ENCODE measurements at places on chromosomes 6 and 20.

DNA sequence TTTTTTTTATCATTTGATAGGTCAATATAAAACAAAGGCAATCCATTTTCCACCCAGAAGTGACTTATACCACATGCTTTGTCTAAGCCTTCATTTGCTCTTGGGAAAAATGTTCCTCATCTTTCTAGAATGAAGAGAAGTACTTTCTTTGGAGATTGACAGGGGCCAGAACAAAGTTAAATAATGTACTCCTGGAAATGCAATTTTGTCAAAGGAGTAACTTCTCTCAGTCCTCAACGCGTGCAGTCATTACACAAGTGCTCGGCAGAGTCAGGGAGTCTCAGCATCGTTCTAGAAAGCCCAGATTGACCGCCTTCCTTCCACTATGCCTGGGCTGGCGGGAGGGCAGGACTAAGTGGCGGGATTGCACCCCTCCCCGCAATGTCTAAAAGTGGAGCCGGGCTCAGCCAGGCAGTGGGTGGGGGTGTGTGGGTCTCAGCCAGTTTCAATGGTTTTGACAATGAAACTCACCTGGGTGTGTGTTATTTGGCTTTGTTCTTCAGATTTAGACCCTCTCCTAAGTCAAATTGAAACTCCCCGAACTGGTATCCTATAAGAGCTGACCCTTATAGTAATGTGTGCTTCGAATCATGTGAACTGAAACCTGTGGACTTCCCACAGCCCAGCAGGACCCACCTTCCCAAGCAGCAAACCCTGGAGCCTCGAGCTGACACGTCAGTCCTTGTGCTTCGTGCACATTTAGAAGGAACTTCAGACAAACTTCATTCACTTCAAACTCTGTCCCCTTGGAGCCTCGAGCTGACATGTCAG is 63.2 kb upstream of the DUSP22 start:
- no peak for DNase-seq

GRCh38 chr6:84867521-84867920 is 103.1 kb upstream of the TBX18 start:
- no peak for DNase-seq

GRCh38 chr6:163133017-163133416 is 281.5 kb upstream of the QKI start:
- no peak for DNase-seq

GRCh38 chr20:45413479-45413878 is 2.5 kb upstream of the PIGT start:
- DNase-seq: no peak

- DNase-seq: no peak
These were observed 48.2 kb downstream of the GMDS start for GRCh38 chr6:2197177-2197671.

- DNase-seq: no peak
These were observed 175.1 kb downstream of the JARID2 start for GRCh38 chr6:15420959-15421438.

DNA sequence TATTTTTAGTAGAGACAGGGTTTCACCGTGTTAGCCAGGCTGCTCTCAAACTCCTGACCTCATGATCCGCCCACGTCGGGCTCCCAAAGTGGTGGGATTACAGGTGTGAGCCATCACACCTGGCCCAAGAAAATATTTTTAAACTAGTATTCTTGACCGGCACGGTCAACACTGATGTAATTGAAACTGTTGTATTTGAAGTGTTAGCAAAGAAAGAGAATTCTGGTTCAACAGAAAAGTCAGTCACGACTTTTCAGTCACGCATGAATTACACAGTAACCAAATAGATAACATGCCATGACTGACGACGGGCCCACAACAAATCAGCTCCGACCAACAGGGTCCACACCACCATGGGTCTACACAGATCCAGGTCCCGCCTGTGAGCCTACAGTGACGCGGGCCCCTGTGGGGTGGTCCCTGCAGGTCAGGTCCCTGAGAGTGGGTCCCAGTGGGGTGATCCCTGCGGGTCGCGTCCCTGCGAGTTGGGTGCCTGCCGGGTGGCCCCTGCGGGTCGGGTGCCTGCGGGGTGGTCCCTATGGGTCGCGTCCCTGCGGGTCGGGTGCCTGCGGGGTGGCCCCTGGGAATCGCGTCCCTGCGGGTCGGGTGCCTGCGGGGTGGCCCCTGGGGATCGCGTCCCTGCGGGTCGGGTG is 1.0 kb downstream of the GMEB2 start:
- DNase-seq: peak; percentile 33

DNA sequence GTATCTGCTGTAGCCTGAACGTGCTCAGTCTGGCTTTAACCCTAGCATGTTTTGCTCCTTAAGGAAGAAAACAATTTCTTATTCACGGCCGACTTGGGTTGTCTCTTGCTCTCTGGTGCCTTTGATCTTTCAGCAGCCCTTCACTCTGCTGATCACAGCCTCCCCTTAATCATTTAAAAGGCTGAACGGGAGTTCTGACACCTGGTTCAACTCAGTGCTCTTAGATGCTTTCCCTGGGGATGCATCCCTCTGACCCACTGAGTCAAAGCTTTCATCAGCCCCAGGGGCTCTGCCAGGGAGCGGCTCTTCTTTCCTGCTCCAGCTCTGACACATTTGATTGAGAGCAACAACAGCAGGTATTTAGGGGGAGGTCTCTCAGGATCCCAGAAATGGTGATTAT is 79.0 kb upstream of the FYN start:
- DNase-seq: no peak

GRCh38 chr6:5335020-5335419 is 73.7 kb downstream of the FARS2 start:
- no peak for DNase-seq

DNA sequence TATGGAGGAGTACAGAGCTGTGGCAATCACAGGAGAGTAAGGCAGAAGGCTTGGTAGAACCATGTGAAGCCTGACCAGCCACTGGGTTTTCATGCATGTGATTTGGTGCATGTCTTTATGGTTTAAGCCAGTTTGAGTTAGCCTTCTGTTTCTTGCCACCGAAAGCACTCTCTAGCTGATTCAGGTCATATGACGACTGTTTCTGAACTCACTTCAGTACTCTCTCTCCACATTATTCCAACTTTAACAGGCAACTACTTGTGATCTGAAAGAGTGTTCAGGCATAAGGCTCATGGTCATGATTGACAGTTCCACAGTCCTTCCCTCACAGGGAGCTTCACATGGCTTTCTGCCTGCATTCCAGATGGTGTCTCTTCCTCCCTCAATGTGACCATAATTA is 63.3 kb upstream of the TAB2 start:
- no peak for DNase-seq

DNA sequence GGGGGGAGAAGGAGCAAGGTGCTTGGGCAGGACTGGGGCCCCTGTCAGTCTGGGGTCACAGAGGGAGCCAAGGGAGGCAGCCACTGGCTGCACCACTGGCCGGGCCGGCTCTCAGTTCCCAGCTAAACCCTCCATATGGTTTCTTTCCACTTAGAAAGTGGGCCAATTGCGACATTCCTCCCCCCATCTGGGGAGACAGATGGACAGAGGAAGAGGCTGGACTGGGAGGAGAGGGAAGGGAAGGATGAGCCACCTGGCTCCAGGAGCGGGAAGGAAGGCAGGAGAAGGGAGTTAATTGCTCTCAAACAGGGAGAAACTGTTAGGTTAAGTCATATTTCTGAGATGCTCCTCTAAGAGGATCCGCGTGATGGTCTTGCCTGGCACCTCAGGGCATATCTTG is 82.2 kb downstream of the GRM4 start:
- DNase-seq: no peak

GRCh38 chr6:93407186-93407585 is 12.2 kb downstream of the EPHA7 start:
- no peak for DNase-seq

DNA sequence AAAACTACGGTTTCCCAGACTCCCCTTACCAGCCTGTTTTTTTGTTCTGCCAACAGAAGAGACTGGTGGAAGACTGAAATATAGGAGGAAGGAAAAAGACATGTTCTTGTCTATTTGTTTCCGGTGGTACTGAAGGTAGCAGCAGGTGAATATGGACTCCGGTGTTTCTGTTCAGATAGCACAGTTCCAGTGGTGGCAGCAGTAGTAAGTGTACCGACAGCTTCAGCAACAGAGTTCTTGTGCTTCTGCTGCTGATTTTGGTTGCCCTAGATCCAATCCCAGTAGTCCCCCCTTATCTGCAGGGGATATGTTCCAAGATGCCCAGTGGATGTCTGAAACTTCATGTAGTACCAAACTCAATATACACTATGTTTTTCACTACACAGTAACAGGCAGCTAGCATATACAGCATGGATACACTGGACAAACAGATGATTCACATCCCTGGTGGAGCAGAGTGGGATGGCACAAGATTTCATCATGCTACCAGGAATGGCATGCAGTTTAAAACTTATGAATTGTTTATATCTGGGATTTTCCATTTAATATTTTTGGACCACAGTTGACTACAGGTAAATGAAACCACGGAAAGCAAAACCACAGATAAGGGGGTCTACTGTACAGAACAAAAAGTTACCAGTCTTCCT is 301.8 kb downstream of the BTBD9 start:
- DNase-seq: no peak

DNA sequence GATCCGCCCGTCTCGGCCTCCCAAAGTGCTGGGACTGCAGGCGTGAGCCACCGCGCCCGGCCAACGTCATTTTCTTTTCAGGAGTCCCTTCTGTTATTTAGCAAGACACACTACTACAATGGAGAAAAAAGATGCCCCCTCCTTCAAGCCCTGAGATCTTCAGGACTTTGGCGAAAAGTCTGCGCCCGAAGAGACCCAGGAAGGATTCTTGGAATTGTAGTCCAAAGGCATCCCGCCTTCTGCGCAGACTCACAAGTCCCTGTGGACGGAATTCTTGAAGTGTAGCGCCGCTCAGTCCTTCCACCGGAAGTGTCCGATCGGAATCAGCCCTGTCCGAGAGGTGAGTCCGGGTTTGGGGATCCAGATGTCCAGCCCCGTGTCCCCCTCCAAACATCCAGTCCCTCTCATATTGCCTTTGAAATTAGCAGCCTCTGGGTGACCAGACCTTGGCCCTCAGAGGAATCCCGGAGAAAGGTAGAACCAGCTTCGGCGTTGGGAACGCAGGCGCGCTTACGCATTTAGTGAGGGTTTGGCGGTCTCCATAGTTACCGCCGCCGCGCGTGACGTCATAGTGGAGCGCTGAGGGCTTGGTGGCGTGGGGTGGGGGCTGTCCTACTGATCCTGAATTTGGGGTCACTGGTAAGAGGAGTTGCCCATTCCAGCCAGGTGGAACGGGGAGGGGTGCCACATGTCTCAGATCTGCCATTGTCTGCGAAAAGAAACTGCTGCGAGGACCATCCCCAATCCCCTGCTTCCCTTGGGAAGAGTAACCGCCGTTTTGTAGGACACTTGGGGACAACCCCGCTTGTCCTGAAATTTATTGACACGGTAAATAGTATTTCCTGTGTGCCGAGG is 490 bp downstream of the ZNF165 start:
- peak; percentile 95 for DNase-seq

GRCh38 chr20:37758332-37758731 is 64.5 kb downstream of the CTNNBL1 start:
- no peak for DNase-seq

DNA sequence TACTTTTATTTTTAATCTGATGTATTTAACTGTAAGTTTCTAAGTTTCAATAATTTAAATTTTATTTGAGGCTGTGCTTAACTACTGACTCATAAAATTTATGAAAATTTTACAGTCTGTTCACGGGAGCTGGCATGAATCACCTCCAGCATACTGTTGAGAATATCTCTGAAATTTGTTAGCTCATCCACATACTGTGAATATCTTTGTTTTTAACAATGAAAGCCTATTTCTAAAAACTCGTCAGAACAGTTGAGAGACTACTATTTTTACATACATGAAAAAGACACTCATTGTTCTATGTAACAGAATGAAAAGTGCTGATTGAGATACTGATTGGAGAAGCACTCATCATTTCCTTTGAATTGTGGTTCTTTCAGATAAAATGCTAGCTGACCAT is 749.3 kb downstream of the TENT5A start:
- DNase-seq: no peak

- no peak for DNase-seq
These were observed 94.5 kb downstream of the HTR1B start for GRCh38 chr6:77368660-77369313.

- DNase-seq: no peak
These were observed 77.6 kb upstream of the SASH1 start for GRCh38 chr6:148265054-148265453.

Measured in CD4-positive, alpha-beta T cell treated with Interleukin-10 for 1 hour (primary cell).